ENCODE measurements at places on chromosomes 3 and 15. TPM values are rescaled to one million over a fixed set of nuclear protein-coding genes. Genes with fewer than 3 reads are reported as not detected.

GREM1 gene
- total RNA-seq = 21.3 TPM

MYH15 gene
- not detected for total RNA-seq

POU1F1 gene
- not detected for total RNA-seq

CPNE9 gene
- not detected for total RNA-seq

- DNase-seq = no peak
Measured at GRCh38 chr3:147237991-147238390, 168.4 kb downstream of the ZIC4 start.

DNA sequence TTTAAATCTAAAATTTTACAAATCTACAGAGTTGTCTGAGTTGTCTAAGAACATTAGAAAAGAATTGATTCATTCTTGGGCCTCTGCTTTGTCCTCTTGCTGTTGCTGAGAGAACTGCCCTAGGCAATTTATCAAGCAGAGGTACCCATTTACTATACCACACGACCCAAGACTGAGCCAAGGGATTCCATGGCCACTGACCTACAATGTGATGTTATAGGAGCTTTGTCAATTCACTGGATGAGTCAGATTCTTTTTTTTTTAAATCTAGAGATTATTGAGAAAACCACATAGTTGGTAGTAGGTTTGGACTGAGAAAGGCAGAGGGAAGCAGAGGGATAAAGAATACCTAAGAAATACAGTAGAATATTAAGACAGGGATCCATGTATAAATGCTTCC, 55.3 kb downstream of the TRAT1 start:
- no peak for DNase-seq

LNP1 gene
- 2.6 TPM for total RNA-seq

DNA sequence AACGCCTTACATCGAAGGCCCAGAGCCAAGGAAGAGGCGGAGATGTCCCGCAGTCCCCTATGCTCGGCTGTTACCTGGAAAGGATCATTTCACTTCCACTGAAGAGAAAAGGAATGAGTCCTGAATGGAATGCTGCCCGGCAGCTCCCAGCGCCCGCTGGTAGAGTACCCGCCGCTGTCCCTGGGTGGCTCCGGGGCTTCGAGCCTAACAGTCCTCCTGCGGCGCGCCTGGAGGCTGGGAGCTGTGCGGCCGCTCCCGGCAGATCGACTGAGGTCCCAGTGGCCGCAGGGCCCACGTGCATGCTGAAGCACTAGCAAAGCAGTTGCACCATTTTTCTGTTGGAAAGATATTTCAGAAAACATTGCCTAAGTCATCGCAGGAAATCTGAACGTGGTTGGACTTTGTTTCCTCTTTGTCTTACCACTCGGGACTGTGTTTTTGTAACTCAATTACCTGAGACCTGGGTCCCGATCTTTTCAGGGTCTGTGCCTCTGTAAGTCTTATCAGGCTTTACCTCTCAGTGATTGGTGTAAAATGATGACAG, 984 bp downstream of the RNU6-1 start:
- peak; percentile 58 for DNase-seq

DNA sequence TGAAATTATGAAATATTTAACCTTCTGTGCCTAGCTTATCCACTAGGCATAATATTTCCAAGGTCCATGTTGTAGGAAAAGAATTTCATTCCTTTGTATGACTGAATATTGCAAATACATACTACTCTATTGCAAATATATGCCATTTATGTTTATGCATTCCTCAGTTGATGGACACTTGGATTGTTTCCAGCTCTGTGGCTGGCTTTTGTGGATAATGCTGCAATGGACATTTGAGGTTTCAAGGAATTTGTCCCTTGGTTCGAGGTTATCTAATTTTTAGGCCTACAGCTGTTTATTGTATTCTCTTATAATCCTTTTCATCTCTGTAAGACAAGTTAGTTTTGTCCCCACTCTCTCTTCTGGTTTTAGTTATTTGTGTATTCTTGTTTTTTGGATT, 7.7 kb upstream of the AADACL2 start:
- DNase-seq = no peak

CCK gene
- not detected for total RNA-seq

- DNase-seq = peak; percentile 76
Measured at GRCh38 chr3:184314700-184315542, 515 bp downstream of the EIF4G1 start.

GRCh38 chr3:73100741-73101559, 39.5 kb downstream of the EBLN2 start:
- peak; percentile 84 for DNase-seq

GRCh38 chr3:172675441-172676193, 35.2 kb downstream of the NCEH1 start:
- no peak for DNase-seq

PLCL2 gene
- 21.9 TPM for total RNA-seq

DNA sequence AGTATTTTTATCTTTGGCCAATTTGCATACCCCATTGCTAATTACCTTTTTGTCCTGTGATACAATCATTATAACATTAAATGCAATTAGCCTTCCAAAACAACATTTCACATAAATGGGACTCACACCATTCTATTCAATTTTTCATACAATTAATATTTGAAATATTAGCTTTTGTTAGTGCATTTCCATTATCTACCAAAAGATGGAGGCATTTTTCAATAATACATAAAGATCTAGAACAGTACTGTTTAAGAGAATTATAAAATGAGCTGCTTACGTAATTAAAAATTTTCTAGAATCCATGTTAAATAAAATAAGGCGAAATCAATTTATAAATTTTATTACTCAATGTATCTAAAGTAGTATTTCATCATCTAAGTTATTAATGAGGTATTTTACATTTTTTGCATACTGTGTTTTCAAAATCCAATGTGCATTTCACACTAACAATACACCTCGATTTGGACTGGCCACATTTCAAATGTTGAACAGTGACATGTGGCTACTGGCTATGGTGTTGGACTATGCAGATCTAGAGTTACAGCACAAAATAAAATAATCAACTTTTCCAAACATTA, 74.3 kb downstream of the TJP1 start:
- no peak for DNase-seq

THSD4 gene
- 58.7 TPM for total RNA-seq

- no peak for DNase-seq
Measured at GRCh38 chr3:112143251-112143650, 10.2 kb upstream of the GCSAM start.

DNA sequence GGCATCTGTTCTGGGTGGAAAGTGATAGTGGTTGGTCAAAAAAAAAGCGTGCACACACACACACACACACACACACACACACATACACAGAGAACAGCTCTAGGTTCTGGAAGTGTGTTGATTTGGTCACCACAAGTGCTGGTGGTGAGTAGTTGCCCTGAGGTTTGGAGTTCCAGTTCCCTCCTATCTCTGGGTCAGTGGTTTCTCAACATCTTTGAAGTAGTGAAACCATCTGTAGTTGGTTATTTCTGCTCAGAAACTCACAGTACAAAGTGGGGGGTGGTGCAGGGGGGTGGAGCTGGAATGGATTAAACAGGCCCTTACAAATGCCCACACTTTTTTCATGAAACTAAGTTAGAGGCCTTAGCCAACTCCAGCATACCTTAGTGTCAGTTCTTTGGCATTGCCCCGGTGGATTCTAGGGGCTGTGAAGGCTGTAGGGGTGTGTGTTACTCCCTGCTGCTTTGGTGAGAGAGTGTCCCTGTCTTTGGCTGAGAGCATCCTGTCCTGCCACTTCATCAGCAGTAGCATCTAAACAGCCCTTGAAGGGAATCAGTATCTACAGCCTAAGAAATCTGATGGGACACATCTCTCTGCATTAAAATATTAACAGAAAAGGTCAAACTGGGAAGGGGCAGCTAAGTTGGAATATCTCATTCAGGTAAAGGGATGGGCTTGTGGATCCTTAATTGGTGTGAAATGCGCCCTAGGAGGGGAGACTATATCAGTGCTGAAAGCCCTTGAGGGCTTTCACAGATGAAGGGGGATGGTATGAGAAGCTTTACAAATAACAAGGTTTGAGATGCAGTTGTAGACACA, 20.6 kb downstream of the SMAD3 start:
- no peak for DNase-seq

- DNase-seq = no peak
Measured at GRCh38 chr3:38128303-38128655, 8.6 kb downstream of the ACAA1 start.

HDC gene
- total RNA-seq = 1.0 TPM

DNA sequence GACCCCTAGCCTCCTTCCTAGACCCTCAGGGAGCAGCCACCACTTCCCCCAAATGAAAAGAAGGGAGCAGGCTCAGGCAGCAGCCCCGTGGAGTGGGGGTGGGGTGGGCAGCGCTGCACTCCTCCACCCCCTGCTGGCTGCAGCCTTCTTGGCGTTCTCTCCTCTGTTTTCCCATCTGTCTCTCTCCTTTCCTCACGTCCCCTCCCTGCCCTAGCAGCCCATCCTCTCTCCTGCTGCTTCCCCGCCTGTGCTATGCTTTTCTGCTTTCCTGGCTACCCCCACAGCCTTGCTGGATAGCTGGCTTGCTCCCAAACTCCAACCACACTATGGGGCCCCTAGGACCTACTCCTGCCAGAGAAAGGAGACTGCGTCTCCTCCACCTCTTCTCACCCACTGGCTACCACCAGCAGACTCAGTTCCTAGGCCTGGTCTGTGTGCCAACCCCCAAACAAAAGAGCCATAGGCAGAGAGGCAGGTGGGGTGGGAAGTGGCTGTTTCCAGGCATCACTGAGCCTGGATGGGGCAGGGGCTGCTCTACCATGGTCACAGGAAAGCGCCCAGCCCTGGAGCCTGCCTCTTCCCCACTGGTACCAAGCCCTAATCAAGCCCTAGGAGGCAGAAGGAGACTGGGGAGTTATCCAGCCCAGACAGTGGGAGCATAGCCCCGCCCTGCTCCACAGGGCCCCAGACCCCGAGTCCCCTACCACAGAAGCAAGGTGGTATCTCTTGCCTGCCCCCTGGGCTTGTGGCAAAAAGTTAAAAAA, 3.4 kb upstream of the DISP2 start:
- no peak for DNase-seq

PLSCR2 gene
- not detected for total RNA-seq
